ENCODE measurements at places on chromosomes 7 and 10. TPM values are rescaled to one million over a fixed set of nuclear protein-coding genes. Genes with fewer than 3 reads are reported as not detected.

GRCh38 chr10:74388801-74389200, 237.8 kb downstream of the ADK start:
- no peak for DNase-seq

GRCh38 chr10:70254778-70255328, 21.6 kb upstream of the PPA1 start:
- no peak for DNase-seq

- DNase-seq = no peak
Measured at GRCh38 chr10:26385443-26385842, 52.7 kb upstream of the APBB1IP start.

- DNase-seq = no peak
Measured at GRCh38 chr7:128210036-128210347, 31.1 kb upstream of the LEP start.

- no peak for DNase-seq
Measured at GRCh38 chr7:129771928-129772479, 160.5 kb downstream of the NRF1 start.

GRCh38 chr10:132655735-132656134, 118.1 kb downstream of the INPP5A start:
- DNase-seq = no peak

GRCh38 chr10:117169480-117169879, 27.8 kb upstream of the KCNK18 start:
- no peak for DNase-seq

- DNase-seq = no peak
Measured at GRCh38 chr10:43256531-43257346, 10.1 kb downstream of the RASGEF1A start.

DNA sequence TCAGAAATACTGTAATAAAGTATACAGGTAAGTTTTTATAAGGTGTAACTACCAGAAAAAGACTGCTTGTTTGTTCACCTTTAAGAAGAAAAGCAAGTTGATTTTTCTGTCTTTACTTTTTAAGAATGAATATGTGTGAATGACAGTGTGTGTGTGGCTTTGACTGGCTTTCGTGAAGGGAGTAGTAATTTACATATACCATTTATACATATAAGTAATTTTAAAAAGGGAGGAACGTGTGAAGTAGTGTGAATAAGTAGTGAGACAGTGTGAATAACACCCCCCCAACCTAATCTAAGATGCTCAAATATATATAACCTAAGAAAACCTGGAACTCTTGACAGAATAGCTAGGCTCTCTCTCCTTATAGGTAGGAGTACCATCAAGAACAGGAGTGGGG, 33.2 kb downstream of the RBM33 start:
- DNase-seq = no peak

GRCh38 chr10:119658274-119658673, 7.1 kb downstream of the BAG3 start:
- DNase-seq = peak; percentile 73

DNA sequence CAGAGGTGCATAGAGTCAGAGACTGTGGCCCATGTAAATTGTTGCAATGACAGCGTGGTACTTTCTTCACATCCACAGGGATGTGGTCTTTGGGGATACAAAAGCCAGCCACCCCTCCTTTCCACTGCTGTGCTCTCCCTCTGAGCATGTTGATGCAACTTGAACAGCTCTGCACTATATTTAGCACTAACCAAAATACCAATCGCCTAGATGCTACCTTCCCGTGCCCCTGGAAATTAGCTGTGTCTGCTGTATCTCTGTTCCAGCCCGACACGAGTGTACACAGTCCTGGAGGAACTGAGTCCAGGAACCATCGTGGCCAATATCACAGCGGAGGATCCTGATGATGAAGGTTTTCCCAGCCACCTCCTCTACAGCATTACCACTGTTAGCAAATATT, 38.1 kb downstream of the CDHR3 start:
- DNase-seq = no peak

DNA sequence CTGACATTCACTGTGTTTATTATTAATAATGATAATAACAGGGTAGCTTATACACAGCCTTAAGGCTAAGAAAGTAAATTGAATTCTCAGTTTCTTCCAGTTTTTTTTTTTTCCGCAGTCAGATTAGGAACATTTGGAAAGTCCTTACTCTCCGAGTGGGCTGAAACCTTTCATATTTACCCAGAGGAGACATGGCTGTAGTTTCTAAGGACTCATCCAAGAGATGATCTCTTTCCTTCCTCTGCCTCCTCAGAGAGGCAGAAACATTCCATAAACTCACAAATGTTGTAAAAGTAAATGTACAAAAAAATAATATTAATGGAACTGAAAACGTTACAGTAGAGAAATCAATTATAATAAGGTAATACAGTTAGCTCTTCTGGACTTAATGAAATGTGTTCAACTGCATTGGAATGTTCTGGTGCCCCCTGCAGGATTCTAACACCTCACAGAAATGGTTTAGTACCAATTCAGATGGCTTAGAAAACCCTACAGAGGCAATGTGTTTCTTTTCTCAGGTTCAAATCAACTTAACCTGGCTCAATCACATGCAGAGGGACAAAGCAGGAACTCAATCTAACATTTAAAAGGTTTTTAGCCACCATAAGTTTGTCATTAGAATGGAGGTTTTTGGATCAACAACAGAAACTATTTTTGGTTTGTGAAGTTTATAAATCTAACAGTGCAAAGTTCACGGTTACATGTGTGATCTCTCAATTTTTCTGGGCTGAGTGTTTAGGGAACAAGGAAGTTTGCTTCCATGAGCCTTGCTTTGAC, 71.7 kb downstream of the ICA1 start:
- DNase-seq = peak; percentile 67

Gene TRIM73
- 0.44 TPM for total RNA-seq

Gene RAPGEF5
- total RNA-seq = 110 TPM

Gene CAMK1D
- 1.4 TPM for total RNA-seq

Gene ZDHHC6
- 15.9 TPM for total RNA-seq

Gene CPA2
- not detected for total RNA-seq

Gene PDE6C
- total RNA-seq = not detected
